Stimulated activated naive B cell treated with anti-CD40 and anti-IgM and Interleukin-4, amounts not matched to agents 10 μg/mL and 1 μg/mL and 100 μg/mL, for 72 hours (primary cell): ENCODE measurements at places on chromosomes 4 and X.

GRCh38 chrX:129647418-129648410 is 7.0 kb downstream of the APLN start:
- DNase-seq = no peak

- DNase-seq = no peak
Measured at GRCh38 chr4:153480704-153481103, 14.5 kb downstream of the TMEM131L start.

DNA sequence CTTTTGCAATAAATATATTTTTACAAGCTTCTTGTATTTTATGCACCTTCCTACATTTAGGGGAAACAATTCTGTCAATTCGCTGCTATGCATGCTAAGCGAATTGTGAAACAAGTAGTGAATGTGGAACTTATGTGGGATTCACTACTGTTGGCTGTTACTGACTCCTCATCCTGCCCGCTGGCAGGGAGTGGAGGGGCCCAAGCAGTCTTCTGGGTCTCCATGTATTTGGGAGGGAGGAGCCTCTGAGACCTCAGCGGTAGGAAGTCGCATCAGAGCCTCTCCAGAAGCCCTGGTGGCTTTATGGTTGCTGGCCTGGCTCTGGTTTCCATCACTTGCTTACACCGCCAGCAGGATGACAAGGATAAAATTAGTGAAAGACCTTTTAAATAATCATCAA is 3.7 kb upstream of the SETD7 start:
- DNase-seq = no peak

GRCh38 chr4:115279330-115279729 is 165.9 kb upstream of the NDST4 start:
- DNase-seq = no peak

GRCh38 chrX:49921109-49921508 is 1.3 kb upstream of the CLCN5 start:
- no peak for DNase-seq
